ENCODE measurements at places on chromosomes 4 and X. TPM values are rescaled to one million over a fixed set of nuclear protein-coding genes. Genes with fewer than 3 reads are reported as not detected.

ANKRD37 gene
- 3.3 TPM for total RNA-seq

AMTN gene
- total RNA-seq, result not detected

GABRB1 gene
- total RNA-seq, result not detected

HOPX gene
- 3.3 TPM for total RNA-seq

PROM1 gene
- total RNA-seq, result 0.17 TPM

TMPRSS11F gene
- not detected for total RNA-seq

CITED1 gene
- 0.17 TPM for total RNA-seq

UGT2B11 gene
- not detected for total RNA-seq

WDR17 gene
- 2.1 TPM for total RNA-seq

DNA sequence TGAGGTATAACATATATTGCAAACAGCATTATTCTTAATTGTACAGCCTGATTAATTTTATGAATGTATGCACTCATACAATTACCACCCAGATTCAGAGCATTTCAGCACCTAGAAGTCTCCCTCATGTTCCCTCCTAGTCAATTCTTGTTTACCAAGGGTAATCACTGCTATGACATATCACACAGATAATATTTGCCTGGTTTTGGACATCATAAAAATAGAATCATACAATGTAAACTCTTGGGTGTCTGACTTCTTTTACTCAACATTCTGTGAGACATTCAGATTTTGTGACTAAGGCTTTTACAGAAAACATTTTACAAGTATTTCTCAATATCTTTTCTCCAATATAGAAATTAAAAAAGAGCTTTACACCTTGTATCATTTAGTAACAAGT lies 66.9 kb downstream of the PTPN13 start:
- no peaks in the 10 kb centered on the region for H3K36me3 ChIP-seq
- H3K27ac ChIP-seq, result no peak overlapping the region
- H3K4me1 ChIP-seq, result peaks cover 2% of the 10 kb centered on the region
- no peak for DNase-seq

- H3K4me3 ChIP-seq, result no peak overlapping the region
- H3K36me3 ChIP-seq, result no peaks in the 10 kb centered on the region
- no peaks in the 10 kb centered on the region for H3K27me3 ChIP-seq
- no peak overlapping the region for H3K27ac ChIP-seq
- H3K4me1 ChIP-seq, result no peaks in the 10 kb centered on the region
Observed at GRCh38 chrX:43633757-43634156, 22.3 kb upstream of the MAOA start.

GRCh38 chrX:124208660-124209059 lies 123.8 kb upstream of the TEX13D start:
- no peak overlapping the region for H3K27ac ChIP-seq
- H3K27me3 ChIP-seq, result no peaks in the 10 kb centered on the region
- no peaks in the 10 kb centered on the region for H3K36me3 ChIP-seq
- no peaks in the 10 kb centered on the region for H3K4me1 ChIP-seq
- DNase-seq, result no peak

- no peaks in the 10 kb centered on the region for H3K4me1 ChIP-seq
- no peaks in the 10 kb centered on the region for H3K27me3 ChIP-seq
- H3K27ac ChIP-seq, result no peak overlapping the region
- no peaks in the 10 kb centered on the region for H3K36me3 ChIP-seq
- H3K4me3 ChIP-seq, result no peak overlapping the region
Observed at GRCh38 chr4:163113921-163114713, 52.6 kb downstream of the NAF1 start.

DNA sequence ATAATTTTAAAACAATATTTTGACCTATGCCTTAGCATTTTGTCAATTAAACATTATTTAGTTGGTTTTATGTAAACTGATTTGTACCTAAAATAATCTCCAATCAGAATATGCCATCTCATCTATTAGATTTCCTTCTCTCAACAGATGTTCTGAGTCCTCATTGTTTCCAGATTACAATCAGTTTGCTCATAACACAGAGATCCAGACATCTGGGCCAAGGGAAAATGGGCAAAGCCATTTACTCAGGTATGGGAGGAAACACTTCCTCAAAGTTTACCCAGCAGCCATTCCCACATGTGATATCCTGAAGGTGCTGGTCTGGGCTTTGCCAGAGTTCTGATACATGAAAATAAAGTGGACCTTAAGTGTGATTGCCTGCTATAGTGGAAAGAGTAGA lies 217.9 kb upstream of the GPC4 start:
- DNase-seq, result no peak
- H3K36me3 ChIP-seq, result no peaks in the 10 kb centered on the region
- no peak overlapping the region for H3K4me3 ChIP-seq
- no peak overlapping the region for H3K27ac ChIP-seq
- no peaks in the 10 kb centered on the region for H3K27me3 ChIP-seq

DNA sequence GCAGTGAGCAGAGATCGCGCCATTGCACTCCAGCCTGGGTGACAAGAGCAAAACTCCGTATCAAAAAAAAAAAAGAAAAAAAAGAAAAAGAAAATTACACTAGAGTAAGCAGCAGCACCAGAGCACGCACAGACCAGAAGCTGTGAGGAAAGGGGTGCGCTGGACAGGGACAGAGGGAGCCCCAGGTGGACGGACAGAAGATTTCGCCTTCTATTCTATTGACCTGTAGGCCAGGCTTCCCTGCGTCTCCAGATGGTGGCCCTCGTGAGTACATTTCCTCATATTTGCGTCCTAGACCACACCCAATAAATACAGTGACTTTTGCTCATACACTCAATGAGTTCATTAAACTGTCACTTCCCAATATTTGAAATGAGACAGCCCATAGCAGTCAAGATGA lies 19.1 kb downstream of the MTNR1A start:
- H3K4me1 ChIP-seq, result no peaks in the 10 kb centered on the region
- no peak for DNase-seq
- no peak overlapping the region for H3K27ac ChIP-seq
- H3K4me3 ChIP-seq, result no peak overlapping the region

GRCh38 chr4:7009564-7009963 lies 33.6 kb upstream of the TADA2B start:
- no peak overlapping the region for H3K27ac ChIP-seq
- H3K4me3 ChIP-seq, result no peak overlapping the region
- no peaks in the 10 kb centered on the region for H3K27me3 ChIP-seq

- H3K4me3 ChIP-seq, result no peak overlapping the region
- H3K27ac ChIP-seq, result no peak overlapping the region
- H3K27me3 ChIP-seq, result no peaks in the 10 kb centered on the region
- no peaks in the 10 kb centered on the region for H3K36me3 ChIP-seq
Observed at GRCh38 chr4:104971462-104971861, 175.2 kb upstream of the TET2 start.

DNA sequence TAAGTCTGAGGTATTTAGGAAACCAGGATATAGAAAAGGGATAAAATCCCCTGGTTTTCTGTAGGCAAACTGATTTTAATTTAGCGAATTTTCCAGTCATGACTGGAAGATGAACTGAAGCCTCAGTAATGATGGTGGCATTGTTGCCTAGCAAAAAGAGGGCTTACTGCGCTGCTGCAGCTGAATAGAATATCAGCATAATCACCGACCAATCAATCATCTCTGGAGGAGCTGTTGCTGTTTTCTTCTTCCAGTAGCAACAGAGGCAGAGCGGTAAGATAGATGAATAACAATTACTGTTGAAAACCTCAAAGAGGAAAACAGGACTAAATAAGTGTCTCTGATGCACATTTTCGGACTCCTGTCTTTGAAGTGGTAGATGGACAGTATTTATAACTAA lies 86.2 kb downstream of the FAM133A start:
- no peaks in the 10 kb centered on the region for H3K27me3 ChIP-seq
- no peak overlapping the region for H3K27ac ChIP-seq
- H3K4me1 ChIP-seq, result no peaks in the 10 kb centered on the region
- DNase-seq, result no peak
- no peak overlapping the region for H3K4me3 ChIP-seq
- H3K36me3 ChIP-seq, result no peaks in the 10 kb centered on the region

GRCh38 chr4:89404530-89404929 lies 96.9 kb upstream of the GPRIN3 start:
- H3K27me3 ChIP-seq, result no peaks in the 10 kb centered on the region
- no peaks in the 10 kb centered on the region for H3K36me3 ChIP-seq
- H3K4me1 ChIP-seq, result no peaks in the 10 kb centered on the region
- no peak overlapping the region for H3K27ac ChIP-seq
- DNase-seq, result no peak

GRCh38 chrX:13248867-13249486 lies 70.9 kb downstream of the ATXN3L start:
- H3K27me3 ChIP-seq, result no peaks in the 10 kb centered on the region
- no peaks in the 10 kb centered on the region for H3K36me3 ChIP-seq
- H3K4me3 ChIP-seq, result no peak overlapping the region
- peak; percentile 33 for DNase-seq
- H3K27ac ChIP-seq, result no peak overlapping the region
- H3K4me1 ChIP-seq, result no peaks in the 10 kb centered on the region

GRCh38 chr4:185504098-185505047 lies 30.9 kb downstream of the PDLIM3 start:
- peak overlapping the region; percentile 58 for H3K4me3 ChIP-seq
- no peaks in the 10 kb centered on the region for H3K36me3 ChIP-seq
- peak; percentile 96 for DNase-seq
- no peaks in the 10 kb centered on the region for H3K27me3 ChIP-seq

- no peak overlapping the region for H3K4me3 ChIP-seq
- H3K36me3 ChIP-seq, result no peaks in the 10 kb centered on the region
- no peaks in the 10 kb centered on the region for H3K4me1 ChIP-seq
- DNase-seq, result no peak
- H3K27ac ChIP-seq, result no peak overlapping the region
Observed at GRCh38 chrX:114787061-114787460, 203.2 kb downstream of the HTR2C start.

DNA sequence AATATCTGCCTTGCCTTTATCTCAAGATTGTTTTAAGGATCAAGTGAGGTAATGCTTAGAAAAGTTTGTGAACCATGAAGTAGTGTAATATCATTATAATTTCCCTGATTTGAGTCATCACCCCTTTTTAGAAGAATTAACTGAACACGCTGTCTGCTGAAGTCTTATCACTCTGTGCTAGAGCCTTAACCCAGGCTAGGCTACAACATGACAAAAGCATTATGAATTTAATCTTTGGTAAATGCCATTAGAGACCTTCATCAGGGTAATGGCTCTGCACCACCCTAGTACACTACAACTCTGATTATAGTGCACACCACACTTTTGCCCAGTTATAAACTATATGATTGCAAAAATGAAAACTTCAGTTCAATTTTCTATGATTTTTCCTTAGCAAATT lies 118.3 kb downstream of the ADGRL3 start:
- no peaks in the 10 kb centered on the region for H3K27me3 ChIP-seq
- H3K36me3 ChIP-seq, result no peaks in the 10 kb centered on the region
- no peak overlapping the region for H3K27ac ChIP-seq
- DNase-seq, result peak; percentile 30
- no peaks in the 10 kb centered on the region for H3K4me1 ChIP-seq
- H3K4me3 ChIP-seq, result no peak overlapping the region

- no peaks in the 10 kb centered on the region for H3K4me1 ChIP-seq
- no peak overlapping the region for H3K4me3 ChIP-seq
- no peak overlapping the region for H3K27ac ChIP-seq
- no peaks in the 10 kb centered on the region for H3K36me3 ChIP-seq
Observed at GRCh38 chrX:118220509-118220908, 103.9 kb upstream of the KLHL13 start.

GRCh38 chr4:8128100-8128856 lies 30.3 kb downstream of the ABLIM2 start:
- no peak overlapping the region for H3K27ac ChIP-seq
- H3K27me3 ChIP-seq, result no peaks in the 10 kb centered on the region
- H3K36me3 ChIP-seq, result no peaks in the 10 kb centered on the region
- no peak for DNase-seq
- peaks cover 8% of the 10 kb centered on the region for H3K4me1 ChIP-seq

DNA sequence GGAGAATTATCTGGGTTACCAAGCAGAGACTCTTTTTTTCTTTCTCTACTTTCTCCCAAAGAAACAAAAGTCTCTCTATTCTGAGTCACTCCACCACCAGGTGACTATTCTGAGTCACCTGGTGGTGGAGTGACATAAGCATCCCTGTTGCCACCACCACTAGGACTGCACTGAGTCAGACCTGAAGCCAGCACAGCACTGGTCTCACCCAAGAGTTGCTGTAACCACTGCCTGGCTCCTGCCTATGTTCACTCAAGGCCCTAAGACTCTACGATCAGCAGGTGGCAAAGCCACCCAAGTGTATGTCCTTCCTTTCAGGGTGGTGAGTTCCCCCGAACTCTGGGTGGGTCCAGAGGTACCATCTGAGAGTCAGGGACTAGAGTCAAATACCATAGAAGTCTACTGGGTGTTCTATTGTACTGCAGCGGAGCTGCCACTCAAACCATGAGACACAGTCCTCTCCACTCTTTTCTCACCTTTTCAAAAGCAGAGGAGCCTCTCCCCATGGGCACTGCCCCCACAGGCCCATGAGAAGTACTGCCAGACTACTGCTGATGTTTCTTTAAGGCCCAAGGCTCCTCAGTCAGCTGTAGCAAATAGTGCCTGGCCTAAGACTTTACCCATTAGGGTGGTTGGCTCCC lies 209.6 kb upstream of the IRS4 start:
- no peaks in the 10 kb centered on the region for H3K36me3 ChIP-seq
- H3K27ac ChIP-seq, result no peak overlapping the region
- H3K4me3 ChIP-seq, result no peak overlapping the region
- no peaks in the 10 kb centered on the region for H3K27me3 ChIP-seq

DNA sequence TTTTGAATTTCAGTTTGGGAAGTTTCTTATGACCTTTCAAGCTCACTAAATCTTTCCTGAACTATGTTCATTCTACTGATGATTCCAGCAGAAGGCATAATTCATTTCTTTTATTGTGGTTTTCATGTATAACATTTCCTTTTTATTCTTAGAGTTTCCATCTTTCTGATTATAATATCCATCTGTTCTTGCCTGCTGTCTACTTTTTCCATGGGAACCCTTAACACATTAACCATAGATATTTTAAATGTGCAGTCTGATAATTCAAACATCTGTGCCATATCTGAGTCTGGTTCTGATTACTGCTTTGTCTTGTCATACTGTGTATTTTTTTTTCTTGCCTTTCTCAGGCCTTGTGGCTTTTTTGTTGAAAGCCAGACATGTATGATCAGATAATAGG lies 234.7 kb downstream of the COX7B2 start:
- no peaks in the 10 kb centered on the region for H3K36me3 ChIP-seq
- H3K27ac ChIP-seq, result no peak overlapping the region
- no peaks in the 10 kb centered on the region for H3K27me3 ChIP-seq
- H3K4me1 ChIP-seq, result no peaks in the 10 kb centered on the region
- DNase-seq, result no peak

DNA sequence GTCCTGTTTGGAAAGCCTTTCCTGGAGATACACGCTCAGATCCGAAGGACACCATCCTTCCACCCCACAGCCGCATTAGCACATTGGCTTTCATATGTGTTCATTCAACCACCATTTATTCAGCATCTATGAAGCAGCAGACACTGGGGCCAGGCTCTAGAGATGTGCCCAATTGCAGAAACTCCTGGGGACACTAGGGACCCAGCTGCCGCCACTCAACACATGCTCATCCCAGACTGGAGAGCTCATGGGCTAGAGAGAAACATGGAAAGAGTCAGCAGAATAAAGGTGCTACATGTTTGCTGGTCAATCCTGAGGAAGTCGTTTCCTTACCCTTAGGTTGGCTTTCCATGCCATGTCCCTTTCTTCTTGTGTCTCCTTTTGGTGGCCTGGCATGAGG lies 7.6 kb downstream of the CTAG1A start:
- H3K36me3 ChIP-seq, result no peaks in the 10 kb centered on the region
- H3K27ac ChIP-seq, result no peak overlapping the region
- H3K27me3 ChIP-seq, result peaks cover 7% of the 10 kb centered on the region
- no peak overlapping the region for H3K4me3 ChIP-seq

GRCh38 chr4:181702864-181703495 lies 540.2 kb upstream of the TENM3 start:
- H3K27me3 ChIP-seq, result no peaks in the 10 kb centered on the region
- no peak overlapping the region for H3K4me3 ChIP-seq
- H3K36me3 ChIP-seq, result no peaks in the 10 kb centered on the region
- H3K27ac ChIP-seq, result no peak overlapping the region
- H3K4me1 ChIP-seq, result no peaks in the 10 kb centered on the region

Measured in fibroblast of lung (primary cell).